Memory B cell (primary cell): ENCODE measurements at places on chromosomes 2 and 18.
A peak's percentile ranks its signal among the peaks of the same experiment; 100 is the strongest.

DNA sequence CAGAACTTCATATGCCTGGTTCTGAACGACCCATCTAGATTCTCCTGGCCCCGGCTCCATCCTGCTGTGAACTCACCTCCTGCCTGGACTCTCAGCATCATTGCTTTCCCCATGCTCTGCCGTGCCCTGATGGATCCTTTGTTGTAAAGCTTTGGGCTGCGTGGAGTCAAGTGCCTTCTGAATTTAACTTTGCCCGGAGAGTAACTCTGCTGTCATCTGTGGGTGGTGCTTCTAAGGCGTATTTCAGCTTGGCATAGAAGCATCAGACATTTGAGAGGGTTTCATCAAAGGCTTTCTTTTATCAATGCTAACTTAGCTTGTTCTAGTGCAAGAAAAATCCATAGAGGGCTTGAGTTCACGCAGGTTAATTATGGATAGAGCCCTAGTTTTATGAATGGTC is 8.1 kb upstream of the GREB1 start:
- no peak for DNase-seq

- DNase-seq, result peak; percentile 51
Measured at GRCh38 chr2:26196683-26197418, 24.0 kb downstream of the GAREM2 start.

- DNase-seq, result no peak
Measured at GRCh38 chr2:60476206-60476954, 77.1 kb downstream of the BCL11A start.

GRCh38 chr2:152623076-152623740 is 94.1 kb downstream of the PRPF40A start:
- no peak for DNase-seq

DNA sequence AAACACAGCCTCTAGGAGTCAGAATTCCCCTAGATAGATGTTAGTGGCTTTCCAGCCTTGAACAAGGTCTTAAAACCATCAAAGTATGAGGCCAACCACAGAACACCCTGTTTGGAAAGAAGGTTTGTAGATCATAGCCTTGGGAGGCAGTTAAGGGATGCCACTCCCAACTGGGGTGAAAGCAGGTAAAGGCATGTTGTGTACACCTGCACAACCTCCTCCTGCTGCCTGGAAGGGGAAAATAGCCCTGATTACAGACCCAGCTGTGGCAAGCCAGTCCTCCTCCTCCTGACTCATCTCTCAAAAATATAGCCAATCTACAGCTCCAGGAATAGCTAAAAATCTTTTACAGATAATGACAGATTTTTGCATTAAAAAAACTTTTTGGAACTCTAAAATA is 108.1 kb downstream of the RBM43 start:
- no peak for DNase-seq

DNA sequence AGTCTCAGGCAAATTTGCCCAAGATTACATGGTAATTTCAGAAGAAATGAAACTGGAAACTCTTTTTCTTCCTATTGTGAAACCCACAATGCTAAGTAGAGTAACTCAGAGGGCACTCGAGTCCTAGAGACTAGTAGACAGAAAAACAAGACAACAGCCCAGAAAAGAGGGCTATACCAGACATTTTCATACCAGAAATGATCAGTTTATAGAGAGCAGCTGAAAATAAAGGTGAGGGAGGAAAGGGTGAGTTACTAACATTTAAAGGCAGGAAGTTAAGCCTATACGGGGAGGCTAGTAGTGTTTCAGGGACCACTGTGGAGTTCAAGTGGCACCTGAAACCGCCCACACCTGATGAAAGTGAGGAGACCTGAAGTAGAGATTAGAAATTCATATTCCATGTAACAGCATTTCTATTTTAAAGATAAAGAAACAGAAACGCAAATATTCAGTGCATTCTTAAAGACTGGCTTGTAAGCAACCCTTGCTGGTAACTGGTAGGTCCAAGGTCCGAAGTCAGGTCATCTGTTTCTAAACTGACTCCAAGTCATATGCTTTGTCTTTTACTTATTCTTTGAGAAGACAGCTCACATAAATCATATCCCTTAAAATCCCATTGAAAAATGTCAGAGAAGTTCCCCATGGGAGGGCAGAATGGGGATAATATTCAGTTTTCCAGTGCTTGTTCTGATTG is 145.1 kb upstream of the ITGB6 start:
- DNase-seq, result no peak

DNA sequence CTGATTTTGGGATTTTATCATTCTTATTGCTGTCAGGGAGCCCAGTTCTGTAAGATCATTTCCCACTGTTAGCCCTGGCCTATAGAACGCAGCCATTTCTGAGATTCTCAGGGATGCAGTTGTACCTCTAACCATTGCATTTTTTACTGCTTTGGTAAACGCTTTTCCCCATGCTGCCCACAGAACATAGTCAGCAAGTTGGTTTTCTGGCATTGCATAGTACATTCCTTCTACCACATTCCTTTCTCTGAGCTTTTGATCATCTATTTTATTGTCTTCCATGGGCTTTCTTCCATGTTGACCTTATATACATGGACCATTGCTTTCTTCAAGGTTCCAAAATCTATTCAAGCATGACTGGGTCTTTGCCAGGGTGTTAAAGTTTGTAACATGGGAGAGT is 86.8 kb upstream of the ST6GAL2 start:
- no peak for DNase-seq

- no peak for DNase-seq
Measured at GRCh38 chr2:27314709-27315108, 6.5 kb upstream of the UCN start.

GRCh38 chr2:113225263-113226259 is 51.8 kb downstream of the PSD4 start:
- DNase-seq, result no peak

GRCh38 chr2:179036353-179036905 is 13.5 kb downstream of the CCDC141 start:
- no peak for DNase-seq

GRCh38 chr2:109403841-109404201 is 209.9 kb downstream of the SEPTIN10 start:
- DNase-seq, result no peak

DNA sequence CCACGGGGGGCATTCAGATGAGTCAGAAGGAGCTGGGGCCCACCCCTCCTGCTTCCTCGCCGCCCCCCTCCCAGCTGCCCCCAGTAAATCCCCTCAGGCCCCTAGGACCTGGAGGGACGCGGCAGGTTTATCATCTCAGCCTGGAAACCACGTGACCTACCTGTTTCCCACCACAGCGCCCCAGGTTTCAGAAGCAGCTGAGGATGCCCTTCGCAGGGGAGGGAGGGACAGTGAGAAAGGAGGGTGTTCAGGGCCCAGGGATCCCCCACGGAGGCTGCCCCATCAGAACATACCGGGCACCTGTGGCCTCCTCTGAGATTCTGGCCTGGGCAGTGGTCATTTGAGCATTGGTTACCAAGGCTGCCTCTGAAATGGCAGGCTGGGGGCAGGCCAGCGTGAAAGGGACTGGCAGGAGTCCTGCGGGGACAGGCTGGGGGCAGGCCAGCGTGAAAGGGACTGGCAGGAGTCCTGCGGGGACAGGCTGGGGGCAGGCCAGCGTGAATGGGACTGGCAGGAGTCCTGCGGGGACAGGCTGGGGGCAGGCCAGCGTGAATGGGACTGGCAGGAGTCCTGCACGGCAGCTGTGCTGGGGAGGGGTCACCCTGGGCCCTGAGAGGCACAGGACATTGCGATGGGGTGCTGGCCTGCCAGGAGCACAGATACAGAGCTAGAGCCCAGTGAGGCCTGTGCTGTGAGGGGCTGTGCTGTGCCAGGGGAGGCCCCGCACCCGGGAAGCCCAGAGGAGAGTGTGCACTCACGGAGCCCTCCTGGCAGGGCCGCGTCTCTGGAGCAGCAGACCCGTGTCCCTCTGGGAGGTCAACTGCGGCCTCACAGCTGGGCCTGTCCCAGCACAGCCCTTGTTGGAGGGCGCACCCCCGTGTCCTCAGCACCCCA is 1.6 kb downstream of the NEU4 start:
- no peak for DNase-seq

DNA sequence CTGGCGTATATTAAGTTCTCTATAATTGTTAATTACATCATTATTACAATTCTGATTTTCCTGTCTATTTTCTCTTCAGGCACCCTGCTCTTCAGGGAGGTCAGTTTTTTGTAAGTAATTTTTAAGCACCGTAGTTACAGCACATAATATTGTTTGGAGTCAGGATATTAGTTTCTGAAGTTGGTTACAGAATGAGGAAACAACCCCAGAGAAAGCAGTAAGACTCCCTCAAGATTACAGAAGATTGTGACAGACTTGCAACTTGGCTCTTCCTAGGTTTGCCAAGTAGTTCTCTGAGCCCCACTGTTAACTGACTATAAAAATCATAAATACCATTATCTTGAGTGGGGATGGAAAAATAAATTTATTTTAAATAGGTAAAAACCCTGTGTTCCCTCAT is 921 bp downstream of the RPE start:
- DNase-seq, result no peak

DNA sequence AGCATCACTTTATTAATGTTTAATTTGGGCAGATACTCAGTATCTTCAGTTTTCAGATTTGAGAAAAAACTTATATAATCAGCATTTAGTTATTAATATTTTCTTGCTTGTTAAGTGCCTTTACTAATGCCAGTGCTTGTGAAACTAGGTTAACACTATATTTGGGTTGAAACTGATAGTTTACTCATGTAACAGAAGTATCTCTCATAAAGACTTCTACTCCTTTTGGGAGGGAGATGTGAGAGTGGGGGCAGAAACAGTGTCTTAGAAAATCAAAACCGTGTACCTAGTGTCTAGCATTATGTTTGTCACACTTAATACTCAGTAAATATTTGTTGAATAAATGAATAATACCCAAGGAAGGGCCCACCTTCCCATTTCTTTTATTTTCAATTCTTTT is 129.5 kb downstream of the MSTN start:
- DNase-seq, result no peak
